ENCODE measurements at places on chromosomes 2 and 18.

DNA sequence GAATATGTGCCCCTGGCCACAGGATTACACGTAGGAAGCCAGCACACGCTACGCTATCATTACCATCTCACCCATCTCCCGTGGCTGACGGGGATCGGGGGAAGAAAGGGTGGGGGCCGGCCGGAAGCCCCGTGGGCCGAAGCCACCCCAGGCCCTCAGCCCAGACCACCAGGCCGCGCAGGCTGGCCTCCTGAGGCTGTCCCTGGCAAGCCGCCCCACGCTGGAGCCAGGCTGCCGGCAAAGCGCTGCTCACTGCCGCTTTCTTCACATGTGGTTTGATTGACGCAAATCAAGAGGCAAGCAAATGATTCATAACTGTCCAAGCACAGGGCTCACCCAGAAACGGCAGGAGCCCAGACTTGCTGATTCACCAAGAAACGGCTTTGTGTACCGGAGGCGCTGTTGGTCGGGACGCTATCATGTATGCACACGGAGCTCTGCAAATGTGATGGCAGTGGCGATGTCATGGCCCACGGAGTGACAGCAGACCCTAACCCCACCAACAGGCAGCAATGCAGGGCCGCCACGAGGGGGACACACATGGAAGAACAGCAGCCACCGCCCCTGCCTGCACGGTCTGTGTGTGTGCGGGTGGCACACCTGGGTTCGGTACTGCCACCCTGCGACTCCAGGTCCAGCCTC is 125.7 kb downstream of the HDAC4 start:
- peak; percentile 73 for DNase-seq

DNA sequence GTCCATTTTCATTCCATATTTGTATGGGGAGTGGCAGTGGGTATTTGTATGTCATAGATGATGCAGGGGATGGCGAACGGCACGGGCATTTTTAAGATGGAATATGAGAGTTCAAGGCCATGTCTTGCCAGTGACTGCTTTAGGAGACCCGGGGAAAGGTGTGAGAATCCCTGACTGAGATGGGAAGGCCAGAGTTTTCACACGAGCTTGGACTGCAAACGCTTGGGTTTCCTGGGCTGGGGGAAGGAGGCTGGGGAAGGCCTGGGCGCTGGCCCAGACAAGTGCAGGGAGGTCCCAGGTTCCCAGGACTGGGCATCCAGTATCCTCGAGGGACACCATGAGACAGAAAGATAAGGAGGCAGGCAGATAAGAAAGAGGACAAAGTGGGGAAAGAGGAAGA is 35.2 kb downstream of the CNGA3 start:
- DNase-seq: no peak

GRCh38 chr2:181891966-181892798 is 652 bp downstream of the ITPRID2 start:
- peak; percentile 39 for DNase-seq

DNA sequence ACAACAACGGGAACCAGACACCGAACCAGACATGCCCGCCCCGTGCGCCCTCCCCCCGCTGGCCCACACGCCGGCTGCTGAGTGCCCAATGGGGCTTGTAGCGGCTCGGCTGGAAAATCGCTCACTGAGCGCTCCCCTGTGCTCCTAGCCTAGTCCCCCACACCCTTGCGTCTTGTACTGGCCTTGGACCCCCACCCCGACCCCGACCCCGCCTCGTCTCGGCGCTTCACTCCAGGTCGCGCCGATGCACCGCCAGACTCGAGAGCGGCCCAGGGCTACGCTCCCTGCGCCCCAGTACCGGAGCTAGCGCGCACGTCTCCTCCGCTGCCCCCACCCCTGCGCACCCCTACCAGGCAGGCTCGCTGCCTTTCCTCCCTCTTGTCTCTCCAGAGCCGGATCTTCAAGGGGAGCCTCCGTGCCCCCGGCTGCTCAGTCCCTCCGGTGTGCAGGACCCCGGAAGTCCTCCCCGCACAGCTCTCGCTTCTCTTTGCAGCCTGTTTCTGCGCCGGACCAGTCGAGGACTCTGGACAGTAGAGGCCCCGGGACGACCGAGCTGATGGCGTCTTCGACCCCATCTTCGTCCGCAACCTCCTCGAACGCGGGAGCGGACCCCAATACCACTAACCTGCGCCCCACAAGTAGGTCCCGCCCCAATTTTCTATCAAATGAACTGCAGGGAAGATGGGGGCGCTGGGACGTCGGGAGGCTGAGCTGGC is 1.5 kb downstream of the GAD1 start:
- DNase-seq: no peak

DNA sequence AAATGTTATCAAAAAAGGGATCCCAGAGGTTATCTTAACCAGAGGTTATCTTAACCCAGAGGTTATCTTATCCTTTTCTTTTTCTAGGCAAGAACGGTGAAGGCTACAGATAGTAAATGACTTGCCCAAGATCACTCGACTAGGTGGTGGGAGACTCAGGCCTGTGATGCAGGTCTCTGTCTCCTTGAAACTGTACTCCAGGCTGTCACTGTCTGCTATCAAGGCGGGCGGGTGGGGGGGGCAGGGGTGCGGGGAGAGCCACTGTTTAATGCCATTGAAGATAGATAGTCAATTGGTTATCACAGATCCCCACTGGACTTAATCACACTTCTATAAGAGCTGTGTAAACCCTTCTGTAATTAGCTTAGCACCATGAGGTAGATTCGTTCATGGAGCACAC is 315.9 kb upstream of the TCF4 start:
- DNase-seq: no peak

DNA sequence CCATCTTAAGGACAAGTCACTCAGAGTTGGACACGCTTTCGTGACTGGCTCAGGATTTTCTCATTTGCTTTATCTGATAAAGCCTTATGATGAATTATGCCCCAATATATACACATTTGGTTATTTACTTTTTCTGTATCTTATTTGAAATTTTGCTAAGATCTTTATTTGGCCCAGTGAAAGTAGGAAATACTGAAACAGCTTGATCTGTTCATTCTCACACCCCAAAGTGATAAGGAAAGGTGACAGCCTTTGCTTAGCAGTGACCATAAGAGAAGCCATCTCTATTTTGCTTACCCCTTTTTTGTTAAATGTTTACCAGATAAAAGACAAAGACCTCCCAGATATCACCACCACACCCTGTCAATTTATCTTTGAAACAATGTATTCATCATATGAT is 428.3 kb downstream of the PARD3B start:
- DNase-seq: no peak

- DNase-seq: no peak
Measured at GRCh38 chr2:164187121-164187520, 434.2 kb downstream of the GRB14 start.

DNA sequence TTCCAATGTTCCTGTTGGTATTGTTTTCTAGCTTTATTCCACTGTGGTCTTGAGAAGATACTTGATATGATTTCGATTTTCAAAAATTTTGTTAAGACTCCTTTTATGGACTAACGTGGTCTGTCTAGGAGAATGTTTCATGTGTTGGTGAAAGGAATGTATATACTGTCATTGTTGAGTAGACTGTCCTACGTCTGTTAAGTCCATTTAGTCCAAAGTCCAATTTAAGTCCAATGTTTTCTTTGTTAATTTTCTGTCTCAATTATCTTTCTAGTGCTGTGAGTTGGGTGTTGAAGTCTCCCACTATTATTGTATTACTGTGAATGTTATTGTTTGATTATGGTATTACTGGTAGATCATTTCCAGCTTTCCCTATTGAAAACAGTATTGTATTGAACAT is 55.8 kb upstream of the TTC27 start:
- no peak for DNase-seq

- DNase-seq: no peak
Measured at GRCh38 chr18:74082742-74083556, 64.7 kb downstream of the FBXO15 start.

DNA sequence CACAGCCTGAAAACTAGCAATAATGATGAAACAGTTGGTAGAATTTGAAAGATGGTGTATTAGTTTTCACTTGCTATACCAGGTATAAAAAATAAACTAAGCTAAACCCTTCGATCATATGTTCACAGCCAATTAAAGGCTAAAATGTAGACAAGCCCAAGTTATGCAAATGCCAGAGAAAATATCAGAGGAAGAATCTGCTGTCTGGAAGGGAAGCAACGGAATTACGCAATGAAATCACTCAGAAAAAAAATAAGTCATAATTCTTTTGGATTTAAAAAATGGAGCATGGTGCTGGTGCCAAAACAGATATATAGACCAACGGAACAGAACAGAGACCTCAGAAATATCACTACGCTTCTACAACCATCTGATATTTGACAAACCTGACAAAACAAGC is 108.3 kb downstream of the ARL4C start:
- no peak for DNase-seq

GRCh38 chr2:190696792-190697398 is 48.0 kb downstream of the NAB1 start:
- DNase-seq: no peak

- DNase-seq: no peak
Measured at GRCh38 chr2:218607436-218608115, at the start of gene PLCD4. Gene PLCD4, plus strand, starts transcription at chr2:218607899. Its CDS starts 7,841 bp downstream, at chr2:218615740.

DNA sequence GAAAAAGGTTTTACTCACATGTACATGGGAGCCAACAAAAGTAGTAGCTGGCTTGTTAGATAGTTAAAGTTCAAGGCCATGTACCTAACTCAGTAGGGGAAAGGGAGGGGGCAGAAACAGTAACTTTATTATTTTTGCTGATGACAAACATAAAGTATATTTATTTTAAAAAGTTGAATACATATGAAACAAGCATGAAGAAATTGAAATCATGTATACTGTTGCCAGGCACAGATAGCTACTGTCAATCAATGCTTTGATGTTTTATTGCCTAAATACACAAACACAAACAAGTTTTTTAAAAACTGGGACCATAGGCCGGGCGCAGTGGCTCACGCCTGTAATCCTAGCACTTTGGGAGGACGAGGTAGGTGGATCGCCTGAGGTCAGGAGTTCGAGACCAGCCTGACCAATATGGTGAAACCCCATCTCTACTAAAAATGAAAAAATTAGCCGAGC is 7.6 kb upstream of the PSD4 start:
- no peak for DNase-seq

GRCh38 chr2:151943461-151943860 is 115.2 kb upstream of the ARL5A start:
- DNase-seq: no peak

- no peak for DNase-seq
Measured at GRCh38 chr2:29810956-29811355, 110.4 kb downstream of the ALK start.

DNA sequence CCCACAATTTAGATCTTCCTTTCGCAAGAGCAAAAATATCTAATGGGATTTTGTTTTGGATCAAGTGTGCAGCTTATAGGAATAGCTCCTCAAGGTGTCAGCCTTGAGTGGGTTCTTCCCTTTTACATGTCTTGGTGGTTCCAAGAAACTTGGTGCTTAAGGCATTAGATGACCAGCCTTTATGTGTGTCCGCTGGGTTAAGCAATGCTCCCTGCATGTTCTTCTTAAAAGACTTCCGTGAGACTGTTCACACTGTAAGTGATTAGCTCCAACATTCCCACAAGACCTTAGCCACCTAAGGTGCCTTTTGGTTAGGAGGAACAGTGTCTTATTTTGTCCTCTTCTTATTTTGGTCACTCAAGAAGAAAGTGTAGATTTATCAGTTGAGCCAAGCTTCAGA is 44.3 kb upstream of the GPR39 start:
- DNase-seq: no peak

DNA sequence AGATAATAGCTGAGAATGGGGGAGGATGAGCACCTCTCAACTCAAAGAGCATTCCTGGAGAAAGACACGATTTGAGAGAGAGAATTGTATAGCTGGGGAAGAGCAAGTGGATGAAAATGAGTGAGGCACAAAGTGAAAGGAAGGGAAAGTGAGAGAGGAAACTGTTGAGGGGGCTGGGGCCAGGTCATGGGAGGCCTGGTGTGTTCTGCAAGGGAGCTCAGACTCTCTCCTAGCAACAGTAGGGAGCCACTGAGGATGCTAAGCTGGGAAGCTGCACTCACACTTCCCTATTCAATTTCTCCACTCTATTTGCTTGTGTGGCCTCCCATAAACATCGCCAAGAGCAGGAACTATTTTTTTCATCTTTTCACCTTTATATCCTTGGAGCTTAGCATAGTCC is 14.8 kb downstream of the EVA1A start:
- DNase-seq: no peak

DNA sequence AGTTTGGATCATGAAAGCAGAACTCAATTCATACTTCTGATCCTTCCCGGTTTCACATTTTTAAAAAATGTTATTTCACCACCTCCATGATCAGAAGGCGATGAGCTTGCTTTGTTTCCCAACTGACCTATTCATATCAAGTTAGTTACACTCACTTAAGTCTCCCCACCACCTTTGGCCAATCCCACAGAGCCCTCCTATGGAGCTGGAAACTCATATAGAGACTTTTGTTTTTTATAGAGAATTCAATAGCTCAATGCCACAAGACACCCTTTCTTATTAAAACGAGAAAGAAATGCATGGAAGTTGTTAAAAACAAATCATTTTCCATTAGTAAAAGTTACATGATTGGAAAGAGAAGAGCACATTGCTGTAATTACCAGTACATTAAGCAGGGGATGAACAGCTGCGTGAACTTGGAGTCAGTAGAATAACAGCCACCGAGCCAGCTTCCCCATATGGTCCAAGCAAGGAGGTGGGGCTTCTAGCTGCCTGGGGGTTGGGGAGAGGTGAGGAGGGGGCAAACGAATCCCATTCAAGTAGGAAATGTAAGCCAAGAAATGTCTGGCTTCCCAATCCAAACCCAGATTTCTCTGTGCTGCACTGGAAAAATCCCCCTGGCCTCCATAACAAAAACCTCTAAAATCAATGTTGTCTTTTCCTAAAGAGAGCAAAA is 614.5 kb downstream of the IRS1 start:
- DNase-seq: no peak

- peak; percentile 29 for DNase-seq
Measured at GRCh38 chr2:61537277-61537949, 743 bp downstream of the XPO1 start.

GRCh38 chr2:226835420-226835795 is 446 bp upstream of the RHBDD1 start:
- DNase-seq: no peak

Measured in activated CD8-positive, alpha-beta memory T cell treated with anti-CD3 and anti-CD28 coated beads for 4 hours (primary cell).